ENCODE measurements at places on chromosomes 4 and X. TPM values are rescaled to one million over a fixed set of nuclear protein-coding genes. Genes with fewer than 3 reads are reported as not detected.

The LEF1 gene
- 3.6 TPM for polyA plus RNA-seq

DNA sequence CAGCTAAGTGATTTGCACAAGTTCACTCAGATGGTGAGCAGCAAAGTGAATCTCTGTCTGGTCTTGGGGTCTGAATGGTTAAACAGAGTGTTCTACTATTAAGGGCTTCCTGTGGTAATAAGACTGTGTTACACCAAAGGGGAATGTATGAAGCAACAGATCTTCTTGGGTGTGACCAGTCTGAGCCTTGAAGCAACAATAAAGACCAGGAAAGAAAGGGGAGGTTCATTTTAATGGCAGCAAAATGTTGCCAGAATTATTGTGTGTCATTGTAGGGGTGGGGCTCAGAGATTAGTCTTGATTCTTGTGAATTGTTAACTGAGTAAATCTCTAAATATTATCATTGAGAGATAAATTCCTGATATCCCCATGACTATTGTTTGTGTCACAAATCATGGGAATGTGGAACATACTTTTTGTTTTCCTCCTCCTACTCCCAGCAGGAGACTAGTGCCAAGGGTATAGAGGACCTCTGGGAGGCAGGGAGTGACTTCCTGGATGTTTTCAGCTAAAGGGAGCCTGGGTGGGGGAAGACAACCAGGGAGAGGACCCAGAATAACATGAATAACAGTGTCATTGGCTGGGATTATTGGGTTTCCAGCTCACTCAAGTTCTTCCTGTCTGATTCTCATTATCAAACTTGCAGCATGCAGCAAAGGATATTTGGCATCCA lies 141.4 kb upstream of the PAK3 start:
- no peak for DNase-seq

DNA sequence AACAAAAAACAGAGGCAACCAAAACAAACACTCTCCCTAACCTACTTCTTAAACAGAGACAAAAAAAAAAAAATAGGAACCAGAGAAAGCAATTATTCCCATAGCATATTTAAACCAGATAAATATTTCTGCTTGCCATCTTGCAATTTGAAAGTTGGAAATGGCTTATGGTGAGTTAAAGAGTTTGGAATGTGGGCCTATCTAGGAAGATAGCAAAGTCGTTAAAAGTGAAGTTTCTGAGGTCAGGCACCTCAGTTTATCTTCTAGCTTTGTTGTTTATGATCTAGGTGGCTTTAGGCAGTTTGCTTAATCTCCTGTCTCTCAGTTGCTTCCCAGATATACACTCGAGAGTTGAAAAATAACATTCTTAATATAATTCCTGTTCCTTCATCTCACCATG lies 284.2 kb downstream of the KCNIP4 start:
- DNase-seq, result no peak

DNA sequence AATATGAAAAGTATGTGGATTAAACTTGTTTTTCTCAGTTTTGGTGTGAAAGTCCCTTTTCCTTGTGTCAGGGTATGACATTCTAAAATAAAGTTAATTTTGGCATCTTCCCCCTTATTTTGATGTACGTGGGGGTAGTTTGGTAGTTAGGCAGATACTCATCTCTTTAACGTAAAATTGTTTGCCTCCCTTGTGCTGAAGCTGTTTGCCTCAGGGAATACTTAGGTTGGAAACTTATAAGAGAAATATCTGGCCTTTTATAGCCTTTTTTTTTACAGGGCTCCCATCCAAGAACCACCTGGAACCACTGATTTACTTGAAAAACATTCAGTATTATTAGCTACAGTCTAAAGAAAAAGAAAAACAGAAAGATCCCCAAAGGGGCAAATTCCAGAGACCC lies 85.5 kb downstream of the PHEX start:
- DNase-seq, result no peak

GRCh38 chr4:121784975-121785374 lies 16.1 kb upstream of the EXOSC9 start:
- DNase-seq, result no peak
